ENCODE measurements at places on chromosomes 2 and 18. TPM values are rescaled to one million over a fixed set of nuclear protein-coding genes. Genes with fewer than 3 reads are reported as not detected.
A peak's percentile ranks its signal among the peaks of the same experiment; 100 is the strongest.

AMER3 gene
- total RNA-seq: not detected

DNA sequence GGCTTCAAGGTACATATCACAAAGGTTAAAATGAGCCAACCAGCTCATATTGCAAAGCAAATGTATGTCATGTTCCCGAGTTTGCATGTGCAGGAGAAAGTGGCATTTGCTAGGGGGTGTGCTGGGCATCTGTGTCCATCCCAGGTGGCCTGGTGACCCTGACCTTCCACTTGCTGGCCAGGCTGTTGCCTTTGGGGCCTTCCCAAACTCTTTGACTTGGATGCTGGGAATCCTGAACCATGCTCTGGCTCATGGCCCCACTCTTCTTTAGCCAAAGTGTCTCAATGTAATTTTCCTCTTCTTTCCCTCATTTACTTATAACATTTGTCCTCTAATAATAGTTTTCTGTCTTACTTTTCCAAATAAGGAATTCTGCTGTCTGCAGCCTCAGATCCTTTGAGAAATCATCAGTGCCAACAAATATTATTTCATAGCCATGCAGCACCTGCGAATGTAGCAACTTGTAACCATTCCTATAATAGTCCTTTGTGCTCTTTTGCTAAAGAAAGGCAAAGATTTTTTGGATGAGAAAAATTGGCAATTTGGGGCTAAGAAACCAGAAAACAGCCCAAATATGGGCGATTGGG lies 64.2 kb downstream of the MTCL1 start:
- H3K4me3 ChIP-seq: no peak overlapping the region
- DNase-seq: no peak
- H3K27ac ChIP-seq: no peak overlapping the region
- no peaks in the 10 kb centered on the region for H3K4me1 ChIP-seq
- H3K36me3 ChIP-seq: no peaks in the 10 kb centered on the region
- no peaks in the 10 kb centered on the region for H3K27me3 ChIP-seq

CDH19 gene
- total RNA-seq: 8.9 TPM

DNA sequence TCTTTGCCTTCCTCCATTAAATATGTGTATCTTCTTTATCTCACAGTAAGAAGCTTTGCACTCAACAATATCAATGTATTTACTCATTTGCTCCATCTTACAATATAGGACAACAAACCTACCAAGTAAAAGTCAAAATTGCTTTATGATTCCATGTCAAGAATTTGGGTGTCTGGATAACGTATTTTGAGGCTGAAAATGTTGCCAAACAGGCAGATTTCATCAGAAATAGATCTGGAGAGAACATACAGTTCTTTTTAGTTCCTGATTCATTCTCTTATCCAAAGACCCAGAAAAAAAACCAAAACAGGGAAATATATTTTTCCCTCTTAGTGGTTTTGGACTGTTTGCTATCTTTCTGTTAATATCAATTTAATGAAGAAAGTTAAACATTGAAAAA lies 621.1 kb downstream of the STK39 start:
- H3K4me1 ChIP-seq: no peaks in the 10 kb centered on the region
- no peaks in the 10 kb centered on the region for H3K36me3 ChIP-seq
- no peak overlapping the region for H3K4me3 ChIP-seq

DNA sequence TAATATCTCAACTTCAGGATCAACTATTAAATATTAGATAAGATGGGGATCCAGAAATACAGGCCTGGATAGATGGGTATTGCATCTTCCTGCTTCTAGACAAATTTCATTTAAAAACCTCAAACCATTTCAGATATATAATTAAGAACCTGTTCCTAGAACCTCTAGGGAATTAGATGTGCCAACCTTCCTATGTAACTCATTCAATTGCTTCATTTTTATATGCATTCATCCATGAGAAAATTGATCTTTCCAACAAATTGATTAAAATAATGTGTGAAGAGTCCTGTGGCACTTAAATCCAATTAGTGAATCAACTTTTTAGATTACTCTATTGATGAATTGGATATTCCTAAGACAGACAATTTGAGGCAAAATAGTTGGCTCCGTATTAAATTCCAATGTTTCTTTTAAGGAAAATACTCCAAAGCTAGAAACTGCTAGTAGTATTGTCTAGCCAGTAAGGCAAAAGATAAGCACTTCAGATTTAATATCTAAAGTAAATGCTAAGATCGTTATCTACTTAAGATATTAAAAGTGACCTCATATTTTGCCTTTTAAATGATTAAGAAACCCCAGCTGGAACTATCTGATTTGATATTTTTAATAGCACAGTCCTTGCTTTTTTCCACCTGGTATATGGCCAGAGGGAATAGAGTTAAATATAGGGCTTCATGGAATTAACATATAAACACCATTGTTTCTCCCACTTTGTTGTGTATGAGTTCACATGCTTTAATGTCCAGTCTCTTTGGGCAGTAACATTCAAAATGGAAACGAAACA lies 35.8 kb downstream of the DARS1 start:
- no peak for DNase-seq
- H3K27me3 ChIP-seq: no peaks in the 10 kb centered on the region
- H3K4me1 ChIP-seq: peaks cover 16% of the 10 kb centered on the region

MYCN gene
- total RNA-seq: 0.21 TPM

GRCh38 chr18:35468711-35469110 lies 29.0 kb downstream of the INO80C start:
- H3K27me3 ChIP-seq: no peaks in the 10 kb centered on the region
- no peak for DNase-seq

- peaks cover 13% of the 10 kb centered on the region for H3K4me1 ChIP-seq
- H3K27me3 ChIP-seq: no peaks in the 10 kb centered on the region
- peaks cover 16% of the 10 kb centered on the region for H3K36me3 ChIP-seq
- no peak for DNase-seq
- no peak overlapping the region for H3K4me3 ChIP-seq
Observed at GRCh38 chr2:88696611-88697010, 5.1 kb downstream of the RPIA start.

TET3 gene
- 15.8 TPM for total RNA-seq

GRCh38 chr18:63299837-63300745 lies 19.5 kb downstream of the BCL2 start:
- H3K27ac ChIP-seq: no peak overlapping the region
- DNase-seq: no peak
- no peaks in the 10 kb centered on the region for H3K27me3 ChIP-seq
- H3K36me3 ChIP-seq: no peaks in the 10 kb centered on the region
- no peak overlapping the region for H3K4me3 ChIP-seq
- peaks cover 39% of the 10 kb centered on the region for H3K4me1 ChIP-seq

GRCh38 chr2:153967248-153967973 lies 95.7 kb downstream of the GALNT13 start:
- no peak overlapping the region for H3K27ac ChIP-seq
- H3K27me3 ChIP-seq: no peaks in the 10 kb centered on the region
- H3K4me3 ChIP-seq: no peak overlapping the region
- no peak for DNase-seq

INO80C gene
- 7.3 TPM for total RNA-seq

DNA sequence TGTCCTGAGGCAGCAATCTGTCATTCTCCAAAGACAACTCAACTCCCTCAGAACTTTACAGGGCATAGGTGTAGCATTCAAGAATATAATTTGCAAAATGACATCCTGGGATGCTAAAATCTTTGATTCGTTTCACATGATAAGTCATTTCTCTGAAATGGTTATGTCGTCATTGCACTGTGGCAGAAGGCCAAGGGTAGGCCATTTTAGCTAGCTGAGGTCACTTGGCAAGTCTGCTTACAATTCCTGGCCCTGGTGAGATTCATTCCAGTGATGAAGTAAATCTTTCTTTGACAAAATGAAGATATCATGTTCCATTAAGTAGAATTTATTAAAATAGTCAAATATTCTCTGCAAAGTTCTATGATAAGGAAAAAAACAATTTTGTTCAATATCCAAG lies 1410.3 kb upstream of the LRRTM1 start:
- no peak overlapping the region for H3K27ac ChIP-seq
- no peak for DNase-seq
- no peaks in the 10 kb centered on the region for H3K36me3 ChIP-seq
- H3K27me3 ChIP-seq: no peaks in the 10 kb centered on the region

- H3K27me3 ChIP-seq: no peaks in the 10 kb centered on the region
- no peaks in the 10 kb centered on the region for H3K36me3 ChIP-seq
- H3K27ac ChIP-seq: no peak overlapping the region
- no peak overlapping the region for H3K4me3 ChIP-seq
Observed at GRCh38 chr2:151299920-151300539, 10.6 kb upstream of the NMI start.

GRCh38 chr2:180944372-180944771 lies 36.0 kb upstream of the UBE2E3 start:
- no peak overlapping the region for H3K27ac ChIP-seq
- H3K4me1 ChIP-seq: no peaks in the 10 kb centered on the region
- H3K27me3 ChIP-seq: no peaks in the 10 kb centered on the region
- H3K36me3 ChIP-seq: no peaks in the 10 kb centered on the region

DNA sequence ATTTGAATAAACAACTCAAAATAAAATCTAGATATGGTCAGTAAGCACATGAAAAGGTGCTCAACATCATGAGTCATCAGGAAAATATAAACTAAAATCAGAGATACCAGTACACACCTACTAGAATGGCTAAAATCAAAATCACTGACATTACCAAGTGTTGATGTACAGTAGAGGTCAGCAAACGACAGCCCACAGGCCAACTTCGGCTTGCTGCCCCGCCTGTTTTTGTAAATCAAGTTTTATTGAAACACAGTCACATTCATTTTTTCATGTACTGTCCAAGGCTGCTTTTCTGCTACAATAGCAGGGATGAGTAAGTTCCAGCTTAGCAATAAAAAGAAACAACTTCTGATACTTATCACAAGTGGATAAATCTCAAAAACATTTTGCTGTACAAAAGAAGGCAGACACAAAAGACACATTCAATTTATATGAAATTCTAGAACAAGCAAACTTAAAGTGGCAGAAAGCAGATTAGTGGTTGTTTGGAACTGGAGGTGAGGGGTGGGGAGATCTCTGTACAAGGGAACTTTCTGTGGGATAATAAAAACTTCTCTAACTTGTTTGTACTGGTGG lies 32.1 kb downstream of the TRAK2 start:
- no peak overlapping the region for H3K27ac ChIP-seq
- H3K4me3 ChIP-seq: no peak overlapping the region
- no peak for DNase-seq
- peaks cover 62% of the 10 kb centered on the region for H3K4me1 ChIP-seq
- H3K36me3 ChIP-seq: no peaks in the 10 kb centered on the region

- no peak for DNase-seq
- H3K36me3 ChIP-seq: no peaks in the 10 kb centered on the region
Observed at GRCh38 chr2:35783723-35784122, 571.9 kb upstream of the CRIM1 start.

COLEC11 gene
- total RNA-seq: 9.4 TPM

CMPK2 gene
- total RNA-seq: 5.3 TPM

XPO1 gene
- total RNA-seq: 117 TPM

- H3K27me3 ChIP-seq: no peaks in the 10 kb centered on the region
- no peaks in the 10 kb centered on the region for H3K36me3 ChIP-seq
- H3K4me1 ChIP-seq: no peaks in the 10 kb centered on the region
- peak overlapping the region; percentile 56 for H3K4me3 ChIP-seq
Observed at GRCh38 chr2:148817210-148817708, 57.8 kb upstream of the KIF5C start.

CKAP2L gene
- 1.3 TPM for total RNA-seq

DNA sequence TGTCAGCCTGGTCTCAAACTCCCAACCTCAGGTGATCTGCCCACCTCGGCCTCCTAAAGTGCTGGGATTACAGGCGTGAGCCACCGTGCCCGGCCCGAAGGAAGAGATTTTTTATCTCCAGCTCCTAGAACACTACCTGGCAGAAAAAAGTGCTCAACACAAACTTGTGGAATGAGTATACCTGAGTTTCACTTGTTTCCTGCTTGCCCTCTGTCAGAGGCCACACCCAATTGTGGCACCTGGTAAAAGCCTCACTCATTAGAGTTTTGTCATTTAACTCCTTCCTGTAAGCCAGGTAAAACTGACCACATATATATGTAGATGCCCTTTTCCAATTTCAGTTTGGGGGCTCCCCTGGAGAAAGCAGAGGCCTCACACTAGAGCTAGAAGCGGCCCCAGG lies 42.2 kb upstream of the RTN4 start:
- H3K27ac ChIP-seq: no peak overlapping the region
- H3K36me3 ChIP-seq: no peaks in the 10 kb centered on the region
- H3K4me3 ChIP-seq: no peak overlapping the region

KCNE4 gene
- 9.6 TPM for total RNA-seq

DNA sequence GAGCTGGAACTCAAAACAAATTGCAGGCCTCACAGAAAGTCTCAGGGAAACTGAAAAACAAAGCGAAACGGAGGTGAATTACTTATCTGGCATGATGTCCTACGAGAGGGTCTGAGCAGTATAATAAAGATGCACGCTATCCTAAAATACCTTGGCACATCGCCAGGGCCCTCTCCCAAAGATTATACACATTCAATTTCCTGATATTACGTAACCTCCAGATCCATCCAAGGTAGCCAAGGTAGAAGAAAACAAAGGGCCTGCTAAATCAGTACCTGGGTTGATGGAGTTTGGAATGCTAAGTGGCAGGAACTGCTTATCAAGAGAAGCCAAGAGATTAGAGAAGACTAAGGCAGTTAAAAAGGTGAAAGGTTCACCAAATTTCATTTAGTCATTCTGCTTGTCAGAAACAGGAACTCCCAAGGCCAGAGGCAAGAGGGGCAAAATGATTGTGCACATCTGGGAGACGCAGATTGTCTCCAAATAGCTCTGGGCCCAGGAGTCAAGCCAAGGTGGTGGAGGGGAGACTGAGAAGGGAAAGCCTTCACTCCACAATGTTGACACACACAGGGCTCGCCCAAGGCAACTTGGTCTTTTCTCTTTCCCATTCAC lies 236.8 kb upstream of the ATP5MC3 start:
- no peaks in the 10 kb centered on the region for H3K4me1 ChIP-seq
- H3K36me3 ChIP-seq: no peaks in the 10 kb centered on the region
- H3K27ac ChIP-seq: no peak overlapping the region
- H3K27me3 ChIP-seq: no peaks in the 10 kb centered on the region

OSBPL6 gene
- total RNA-seq: 0.95 TPM

DNA sequence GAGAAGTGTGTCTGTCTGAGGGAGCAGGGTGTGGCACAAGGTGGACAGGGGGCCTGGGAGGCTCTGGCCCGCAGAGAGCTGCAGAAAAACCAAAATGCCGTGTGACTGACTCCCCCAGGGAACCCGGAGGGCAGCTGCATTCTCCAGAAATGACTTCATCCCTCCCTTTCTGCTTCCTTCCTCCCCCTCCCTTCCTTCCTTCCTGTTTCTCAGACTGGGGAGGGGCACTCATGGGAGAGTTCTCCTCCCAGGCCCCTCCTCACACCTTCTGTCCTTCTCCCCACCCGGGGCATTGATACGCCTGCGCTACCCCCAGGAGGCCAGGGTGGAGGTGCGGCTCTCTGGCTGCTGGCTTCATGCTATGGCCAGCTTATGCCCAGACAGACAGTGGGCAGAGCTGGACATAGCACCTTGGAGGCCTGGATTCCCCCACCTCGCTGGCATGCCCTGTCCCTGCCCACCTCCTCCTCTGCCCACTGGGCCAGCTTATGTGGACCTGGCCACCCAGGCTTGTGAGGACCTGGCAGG lies 8.2 kb upstream of the GPR17 start:
- no peak overlapping the region for H3K4me3 ChIP-seq
- H3K4me1 ChIP-seq: peaks cover 46% of the 10 kb centered on the region
- no peak for DNase-seq
- peaks cover 30% of the 10 kb centered on the region for H3K36me3 ChIP-seq

DNA sequence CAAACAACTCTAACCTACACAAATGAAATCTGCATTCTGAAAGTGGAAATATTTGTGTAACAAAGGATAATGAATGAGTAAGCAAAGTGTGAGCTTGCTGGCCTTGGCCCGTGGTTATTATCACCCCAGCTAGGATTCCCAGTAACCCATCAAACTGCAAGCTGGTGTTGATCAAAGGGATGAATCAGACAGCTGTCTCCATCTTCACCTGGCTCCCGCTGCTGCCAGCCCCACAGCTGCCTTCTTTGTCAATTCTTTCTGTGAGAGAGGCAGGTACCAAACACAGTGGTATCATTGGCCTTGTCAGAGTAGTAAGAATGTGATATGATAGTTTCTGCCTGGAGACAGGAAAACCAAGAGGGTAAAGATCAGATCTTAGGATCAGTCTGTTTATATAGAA lies 25.2 kb upstream of the RGPD4 start:
- no peak overlapping the region for H3K4me3 ChIP-seq
- DNase-seq: no peak
- no peaks in the 10 kb centered on the region for H3K4me1 ChIP-seq

Data from thoracic aorta (tissue), 2 donors.